ENCODE measurements at places on chromosomes 7 and 10.

DNA sequence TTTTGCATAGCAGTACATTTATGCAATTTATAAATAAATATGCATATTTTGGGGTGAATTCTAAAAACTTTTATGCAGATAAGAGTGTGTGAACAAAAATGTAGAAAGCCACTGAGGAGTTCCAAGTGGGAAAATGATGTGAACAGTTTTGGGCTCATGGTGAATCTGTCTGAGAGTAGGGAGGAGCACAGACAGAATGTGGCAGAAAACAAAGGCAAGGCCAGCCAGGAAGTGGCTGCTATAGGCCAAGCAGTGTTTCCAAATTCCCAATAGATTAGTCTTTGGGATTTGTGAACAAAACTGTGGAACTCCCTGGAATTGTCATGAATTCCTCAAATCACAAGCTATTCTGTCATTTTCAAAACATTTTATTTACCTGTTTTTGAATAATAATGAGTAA, 73.6 kb upstream of the AMPH start:
- no peak for DNase-seq

GRCh38 chr10:79994556-79994955, 45.7 kb upstream of the SFTPD start:
- DNase-seq = no peak

DNA sequence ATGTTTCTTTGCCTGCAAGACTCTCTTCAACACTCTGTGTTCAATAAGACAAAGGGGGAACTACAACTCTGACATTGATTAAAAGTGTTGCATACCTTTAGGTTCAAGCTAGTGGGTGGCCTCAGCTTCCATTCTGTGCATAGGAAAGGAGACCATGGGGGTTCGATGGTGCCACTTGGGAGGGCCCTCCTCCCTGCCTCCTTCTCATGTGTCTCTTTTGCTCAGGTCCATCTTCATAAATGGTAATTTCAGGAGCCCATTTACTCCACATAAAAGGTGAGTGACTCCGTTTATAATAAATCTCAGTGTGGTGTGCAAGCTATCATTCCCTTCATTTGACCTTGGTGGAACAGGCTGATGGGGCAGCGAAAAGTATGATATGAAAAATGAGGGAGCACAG, 285.1 kb downstream of the LRMDA start:
- DNase-seq = no peak

- no peak for DNase-seq
Measured at GRCh38 chr10:26381986-26382385, 56.2 kb upstream of the APBB1IP start.

GRCh38 chr10:88865281-88865876, 13.7 kb upstream of the ANKRD22 start:
- DNase-seq = no peak

GRCh38 chr7:82257118-82257695, 186.4 kb downstream of the CACNA2D1 start:
- no peak for DNase-seq

GRCh38 chr7:17176371-17177032, 122.0 kb upstream of the AHR start:
- no peak for DNase-seq

DNA sequence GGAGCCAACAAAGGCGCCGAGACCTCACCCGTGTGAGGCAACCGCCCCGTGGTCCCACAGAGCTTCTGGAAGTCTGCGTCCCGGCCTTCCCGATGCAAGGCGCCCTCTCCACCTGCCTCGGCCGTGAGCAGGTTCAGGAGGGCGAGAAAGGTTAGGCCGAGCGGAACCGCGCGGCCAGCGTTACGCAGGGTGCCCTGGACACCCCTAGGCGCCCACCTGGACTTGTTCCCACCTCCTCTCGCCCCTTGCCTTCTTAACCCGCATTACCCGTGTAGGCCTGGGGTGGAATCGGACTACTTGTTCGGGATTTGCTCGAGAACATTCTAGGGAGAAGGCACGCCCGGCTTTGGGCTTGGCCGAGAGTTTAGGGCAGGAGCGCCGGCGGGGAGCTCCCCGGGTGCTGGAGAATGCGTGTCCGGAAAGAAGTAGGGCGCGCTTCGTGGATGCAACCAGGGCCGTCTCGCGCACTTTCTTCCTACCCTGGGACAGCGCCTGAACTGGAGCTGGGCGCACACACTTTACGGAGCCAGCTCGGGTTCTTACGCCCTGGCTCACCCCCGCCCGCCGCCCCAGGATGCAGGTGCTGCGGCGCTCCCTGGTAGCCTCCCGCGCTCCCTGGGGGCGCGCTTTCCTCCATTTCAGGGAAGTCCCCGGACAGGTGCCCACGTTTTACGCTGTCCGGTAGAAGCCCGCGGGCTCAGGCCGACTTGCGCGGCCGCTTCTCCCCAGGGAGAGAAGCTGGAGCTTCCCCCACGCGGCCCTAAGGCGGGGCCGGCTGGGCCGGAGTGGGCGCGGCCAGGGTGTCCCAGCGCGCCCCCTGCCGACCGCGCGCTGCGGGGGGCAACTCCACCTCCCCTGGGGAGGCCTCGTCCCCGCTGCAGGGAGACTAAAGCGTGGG, 74.5 kb downstream of the INSIG1 start:
- DNase-seq = no peak

GRCh38 chr10:3425716-3426115, 253.1 kb upstream of the PITRM1 start:
- DNase-seq = no peak

GRCh38 chr7:67267914-67268313, 271.3 kb downstream of the TYW1 start:
- DNase-seq = no peak

- DNase-seq = peak; percentile 24
Measured at GRCh38 chr10:103859161-103860086, 4.0 kb upstream of the SH3PXD2A start.

DNA sequence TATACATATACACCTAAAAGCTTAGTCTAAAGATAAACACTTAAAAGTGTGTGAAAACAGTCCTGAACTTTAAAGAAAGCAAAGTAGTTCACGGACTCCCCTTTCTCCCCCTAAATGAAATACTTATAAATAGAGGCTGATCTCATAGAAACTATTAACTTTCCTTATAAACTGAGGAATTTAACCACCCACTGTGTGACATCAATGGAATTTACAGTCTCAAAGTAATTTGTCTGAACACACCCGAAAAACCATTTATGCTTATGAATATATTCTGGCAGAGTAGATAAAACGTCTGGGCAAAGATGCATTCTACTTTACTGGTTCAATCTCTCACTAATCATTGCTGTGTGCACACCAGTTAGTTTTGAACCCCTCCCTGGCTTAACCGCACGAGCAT, 181.8 kb upstream of the DGKB start:
- no peak for DNase-seq

- DNase-seq = no peak
Measured at GRCh38 chr7:24769014-24769830, 12.0 kb upstream of the GSDME start.

DNA sequence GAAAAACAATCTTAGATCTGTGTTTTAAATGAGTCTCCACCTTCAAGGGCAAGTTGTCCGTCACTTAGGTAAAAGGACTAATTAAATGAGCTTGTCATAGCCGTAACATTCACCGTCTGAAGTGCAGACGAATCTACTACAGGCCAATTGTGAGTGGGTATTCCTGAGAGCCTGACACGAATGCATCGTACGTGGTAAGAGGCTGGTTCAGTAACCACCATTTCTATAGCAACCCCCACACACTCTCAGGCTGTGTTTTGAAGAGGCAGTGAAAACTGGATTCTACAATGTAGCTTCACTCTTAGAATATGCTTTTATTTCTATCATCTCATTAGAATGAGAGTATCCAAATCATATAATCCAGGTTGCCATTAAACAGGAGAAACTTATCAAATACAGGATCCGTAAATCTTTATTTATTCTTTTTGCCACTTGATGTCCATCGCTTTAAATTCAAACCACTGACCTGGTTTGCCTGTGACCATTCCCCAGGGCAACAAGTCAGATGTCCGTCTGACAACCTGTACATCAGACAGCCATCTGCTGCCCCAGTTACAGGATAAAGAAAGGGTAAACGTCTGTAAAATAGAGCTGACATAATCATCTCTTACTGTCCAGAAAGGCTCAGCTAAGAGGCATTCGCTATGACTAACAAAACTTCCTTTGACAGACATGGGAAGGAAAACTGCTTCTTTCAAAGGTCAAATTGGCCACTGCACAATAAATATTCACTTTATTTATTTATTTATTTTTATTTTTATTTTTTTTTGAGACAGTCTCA, 70.3 kb upstream of the NMT2 start:
- DNase-seq = no peak

GRCh38 chr10:14382022-14382421, 51.3 kb upstream of the FRMD4A start:
- peak; percentile 40 for DNase-seq

DNA sequence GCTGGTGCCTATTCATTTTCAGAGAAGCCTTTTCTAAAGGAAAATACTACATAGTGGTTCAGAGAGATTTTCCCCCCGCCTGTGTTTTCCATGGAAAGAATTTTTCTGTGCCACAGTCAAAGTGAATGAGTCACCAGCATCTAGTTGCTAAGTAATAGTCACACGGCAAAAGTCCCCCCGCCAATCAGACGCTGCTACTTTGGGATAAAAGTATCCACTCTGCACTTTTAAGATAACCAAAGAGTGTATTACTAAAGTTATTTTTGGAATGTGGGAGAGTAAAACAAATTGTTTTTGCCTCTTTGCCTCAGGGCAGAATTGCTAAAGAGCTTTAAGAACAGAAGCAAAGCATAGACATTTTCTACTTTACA, 23.5 kb downstream of the ABLIM1 start:
- DNase-seq = no peak

GRCh38 chr7:44290252-44290620, 35.2 kb downstream of the CAMK2B start:
- no peak for DNase-seq

- DNase-seq = no peak
Measured at GRCh38 chr7:134933460-134934068, 52.7 kb upstream of the AGBL3 start.

DNA sequence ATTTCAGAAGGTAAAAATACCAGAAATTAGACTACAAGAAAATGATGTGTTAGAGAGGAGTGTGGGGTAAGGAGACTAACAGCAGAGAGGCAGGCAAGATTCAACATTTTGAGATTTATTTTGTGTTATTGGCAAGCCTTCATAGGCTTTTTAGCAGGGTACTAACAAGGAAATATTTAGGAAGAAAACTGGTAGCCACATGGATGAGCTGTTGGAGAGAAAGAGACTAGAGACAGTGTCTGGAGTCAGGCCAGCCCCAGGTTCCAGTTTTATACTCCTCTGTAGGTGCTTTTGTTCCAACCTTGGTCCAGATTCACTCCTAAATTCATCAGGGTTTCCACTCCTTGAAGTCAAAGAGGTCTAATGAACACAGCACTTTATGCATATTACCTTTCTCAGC, 41.1 kb downstream of the GPRIN2 start:
- no peak for DNase-seq

- no peak for DNase-seq
Measured at GRCh38 chr10:71312811-71313789, 6.0 kb upstream of the SLC29A3 start.

GRCh38 chr7:149624006-149624405, 126.4 kb upstream of the ZNF746 start:
- peak; percentile 20 for DNase-seq

DNA sequence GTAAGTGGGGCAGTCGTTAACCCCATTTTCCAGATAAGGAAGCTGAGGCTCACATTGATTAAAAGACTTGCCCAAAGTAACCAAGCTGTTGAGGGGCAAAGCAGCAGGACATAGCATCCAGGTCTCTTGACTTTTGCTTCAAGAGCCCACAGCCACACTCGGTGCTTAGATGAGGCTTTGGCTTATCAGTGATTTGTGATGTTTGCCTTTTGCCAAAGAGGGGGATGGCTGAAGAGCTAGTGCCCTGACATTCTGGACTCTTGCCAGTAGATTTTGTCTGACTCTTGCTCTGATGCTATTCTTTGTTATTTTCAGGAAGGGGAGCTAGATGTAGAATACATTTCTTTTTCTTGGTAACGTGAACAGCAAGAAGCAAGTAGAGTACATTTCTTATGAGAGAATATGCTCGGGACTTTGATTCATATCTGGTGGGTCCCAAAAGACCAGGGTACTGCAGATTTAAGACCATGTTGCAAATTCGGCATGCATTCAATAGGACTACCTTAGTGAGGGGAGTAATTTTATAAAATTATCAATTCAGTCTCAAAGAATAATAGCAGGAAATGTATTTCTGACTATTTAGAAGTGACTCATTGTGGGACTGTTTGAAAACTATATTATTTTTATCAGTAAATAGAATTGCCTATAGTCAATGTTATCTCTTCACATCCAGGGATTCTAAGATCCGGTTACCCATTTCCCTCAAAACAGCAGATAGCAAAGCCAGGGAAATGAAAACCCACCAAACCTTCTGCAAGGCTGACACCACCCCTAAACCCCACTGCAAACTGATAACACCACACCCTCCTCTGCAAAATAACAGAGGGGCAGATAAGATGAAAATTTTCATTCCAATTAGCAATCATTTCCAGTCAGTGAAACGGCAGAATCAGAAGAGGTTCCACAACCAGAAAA, 180.0 kb upstream of the BMPER start:
- no peak for DNase-seq

- no peak for DNase-seq
Measured at GRCh38 chr7:23434147-23434917, 36.0 kb downstream of the IGF2BP3 start.

GRCh38 chr10:25017661-25018060, 1.2 kb downstream of the THNSL1 start:
- DNase-seq = no peak

DNA sequence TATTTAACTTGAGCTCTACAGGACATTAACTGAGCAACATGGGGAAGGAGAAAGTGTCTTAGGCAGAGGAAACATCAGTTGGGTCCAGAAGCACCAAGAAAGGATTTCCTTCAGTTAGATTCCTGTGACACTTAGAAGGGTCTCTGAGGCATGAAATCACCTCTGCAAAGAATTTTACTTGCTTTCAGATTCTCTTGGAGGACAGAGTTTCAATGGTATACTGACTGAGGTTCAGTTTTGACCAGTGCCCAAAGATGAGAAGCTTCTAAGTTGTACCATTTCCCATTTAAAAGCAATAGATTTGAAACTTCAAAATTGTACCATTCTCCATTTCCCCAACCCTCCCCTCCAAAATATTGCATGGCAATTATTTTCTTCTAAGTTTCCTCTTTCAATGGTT, 102.4 kb downstream of the CHCHD3 start:
- DNase-seq = no peak

DNA sequence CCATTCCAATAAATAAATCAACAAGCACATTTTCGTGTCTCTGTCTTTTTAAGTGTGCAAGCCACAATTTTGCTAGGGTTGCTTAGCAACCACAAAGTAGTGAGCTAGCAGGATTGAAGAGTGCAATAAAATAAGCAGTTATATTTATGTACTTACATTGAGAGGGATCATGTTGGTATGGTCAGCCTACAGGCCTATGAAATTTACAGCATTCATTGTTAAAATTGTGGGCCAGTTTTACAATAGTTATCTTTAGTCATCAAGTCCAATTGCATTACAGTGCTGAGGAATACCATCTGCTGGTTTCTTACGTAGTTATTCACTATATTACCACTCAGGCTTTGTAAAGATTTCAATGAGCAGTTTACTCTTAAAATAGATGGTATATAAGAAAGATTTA, 192.5 kb upstream of the POT1 start:
- DNase-seq = no peak
